ENCODE measurements at places on chromosomes 7 and 10.

DNA sequence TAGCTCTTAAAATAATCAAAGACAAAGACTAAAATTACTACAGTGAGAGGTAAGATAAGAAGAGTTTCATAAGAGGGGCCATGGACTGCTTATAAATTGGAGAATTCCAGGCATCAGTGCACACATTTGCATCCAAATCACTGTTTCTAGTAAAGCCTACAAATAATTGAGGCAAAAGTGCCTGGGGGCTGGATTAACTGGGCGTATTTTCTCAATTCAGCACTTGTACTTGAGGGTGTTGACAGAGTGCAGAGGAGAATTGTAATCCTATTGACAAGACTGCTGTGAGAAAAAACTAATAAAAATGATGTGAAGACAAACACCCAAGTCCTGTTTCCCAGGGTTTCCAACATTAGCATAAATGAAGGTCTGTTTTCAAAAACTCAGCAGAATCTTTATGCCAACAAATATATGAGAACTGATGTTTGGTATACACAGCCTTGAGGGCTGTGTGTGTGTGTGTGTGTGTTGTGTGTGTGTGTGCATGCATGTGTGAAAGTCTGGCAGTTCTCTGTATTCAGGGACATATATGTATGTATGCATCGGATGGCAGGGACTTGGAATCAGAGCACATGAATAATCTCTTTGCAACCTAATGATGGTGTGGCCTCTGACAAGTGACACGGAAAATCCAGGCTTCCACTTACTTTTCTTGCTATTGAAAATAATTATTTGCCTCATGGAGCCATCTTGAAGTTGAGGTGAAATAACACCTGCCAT, 182.1 kb upstream of the CDC14C start:
- no peak for DNase-seq

GRCh38 chr10:89295597-89295996, 6.2 kb upstream of the IFIT2 start:
- DNase-seq = no peak

DNA sequence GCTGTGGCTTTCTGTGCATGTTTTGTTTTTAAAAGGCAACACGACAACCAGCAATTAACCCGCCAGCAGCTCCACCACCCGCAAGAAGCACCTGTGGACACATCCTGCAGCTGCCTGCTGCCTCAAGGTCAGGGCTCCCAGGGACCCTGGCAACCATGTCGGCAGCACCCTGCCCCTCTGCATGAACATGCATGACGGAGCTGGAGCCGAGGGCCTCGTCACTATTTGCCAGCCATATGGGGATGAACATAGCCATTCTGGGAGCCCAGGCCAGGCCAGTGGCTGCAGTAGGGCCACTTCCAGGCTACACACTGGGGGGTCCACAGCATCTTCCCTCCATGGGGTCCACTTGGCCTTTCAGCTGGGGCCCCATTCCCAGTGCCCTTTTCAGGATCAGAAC, 52.9 kb downstream of the CAMK2B start:
- no peak for DNase-seq

DNA sequence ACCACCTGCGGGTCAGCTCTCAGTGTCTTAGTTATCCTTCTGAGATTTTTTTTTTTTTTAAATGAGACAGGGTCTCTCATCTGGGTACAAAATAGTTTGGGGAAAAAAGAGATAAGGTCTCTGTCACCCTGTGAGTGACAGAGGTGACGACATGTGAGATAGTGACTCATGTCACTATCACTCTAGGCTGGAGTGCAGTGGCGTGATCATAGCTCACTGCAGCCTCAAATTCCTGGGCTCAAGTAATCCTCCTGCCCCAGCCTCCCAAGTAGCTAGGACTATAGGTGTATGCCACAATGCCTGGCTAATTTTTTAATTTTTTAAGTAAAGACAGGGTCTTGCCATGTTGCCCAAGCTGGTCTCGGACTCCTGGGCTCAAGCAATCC, 10.4 kb downstream of the BLVRA start:
- DNase-seq = no peak
